ENCODE measurements at places on chromosomes 6 and 20.
A peak's percentile ranks its signal among the peaks of the same experiment; 100 is the strongest.

DNA sequence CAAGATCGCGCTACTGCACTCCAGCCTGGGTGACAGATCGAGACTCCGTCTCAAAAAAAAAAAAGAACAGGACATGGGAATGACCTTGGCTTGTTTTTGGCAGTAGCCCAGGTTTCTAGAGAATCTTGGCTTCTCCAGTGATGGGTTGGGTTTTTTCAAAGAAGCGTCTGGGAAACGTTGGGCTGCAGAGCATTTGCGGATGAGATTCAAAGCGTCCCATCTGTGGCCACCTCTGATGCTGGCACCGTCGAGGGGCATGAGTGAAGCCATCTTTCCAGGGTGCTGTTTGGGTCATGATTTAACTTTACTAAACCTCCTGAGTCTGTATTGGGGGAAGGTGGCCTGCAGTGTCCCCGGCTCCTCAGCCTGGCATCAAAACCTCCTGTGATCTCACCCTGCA is 43.2 kb upstream of the SRF start:
- DNase-seq, result no peak
- H3K36me3 ChIP-seq, result peaks cover 6% of the 10 kb centered on the region
- H3K27ac ChIP-seq, result no peak overlapping the region

DNA sequence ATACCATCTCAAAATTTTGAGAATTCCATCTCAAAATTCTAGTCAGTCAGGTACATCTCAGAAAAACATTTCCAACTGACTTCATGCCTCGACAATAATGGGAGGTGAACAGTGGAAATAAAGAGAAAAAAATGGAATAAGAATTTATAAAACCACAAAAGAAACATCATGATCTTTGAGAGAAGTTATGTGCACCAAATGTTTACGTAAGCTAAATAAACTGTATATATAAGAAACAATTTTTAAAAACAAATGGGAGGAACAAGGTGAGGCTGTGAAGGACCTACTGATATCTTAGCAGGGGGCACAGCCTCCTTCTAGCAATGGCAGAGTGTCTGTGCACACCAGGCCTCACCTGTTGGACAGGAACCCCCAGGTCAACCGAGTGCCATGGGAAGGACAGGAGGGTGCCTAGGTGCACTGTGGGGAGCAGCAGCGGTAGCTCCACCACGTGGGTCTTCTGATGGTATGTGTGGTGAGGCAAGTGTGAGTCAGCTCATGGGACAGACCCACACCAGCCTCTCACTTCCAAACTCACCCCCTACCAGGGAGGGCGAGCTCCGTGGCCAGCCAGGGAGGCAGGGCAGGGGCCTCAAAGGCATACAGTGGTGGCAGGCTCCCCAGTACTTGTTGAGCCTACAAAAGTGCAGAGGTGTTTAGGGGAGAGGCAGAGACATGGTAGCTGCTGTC is 23.2 kb downstream of the DIDO1 start:
- peaks cover 56% of the 10 kb centered on the region for H3K36me3 ChIP-seq
- peaks cover 31% of the 10 kb centered on the region for H3K4me1 ChIP-seq
- H3K4me3 ChIP-seq, result no peak overlapping the region
- no peak overlapping the region for H3K27ac ChIP-seq
- H3K27me3 ChIP-seq, result no peaks in the 10 kb centered on the region
- DNase-seq, result no peak

- peaks cover 25% of the 10 kb centered on the region for H3K4me1 ChIP-seq
- DNase-seq, result no peak
- peaks cover 14% of the 10 kb centered on the region for H3K36me3 ChIP-seq
- H3K27me3 ChIP-seq, result no peaks in the 10 kb centered on the region
- no peak overlapping the region for H3K4me3 ChIP-seq
- H3K27ac ChIP-seq, result no peak overlapping the region
These were observed 2.7 kb upstream of the BTN2A2 start for GRCh38 chr6:26380256-26380655.

GRCh38 chr20:7231303-7231702 is 463.8 kb downstream of the BMP2 start:
- no peak overlapping the region for H3K27ac ChIP-seq
- H3K27me3 ChIP-seq, result no peaks in the 10 kb centered on the region
- no peak overlapping the region for H3K4me3 ChIP-seq
- H3K4me1 ChIP-seq, result no peaks in the 10 kb centered on the region
- no peaks in the 10 kb centered on the region for H3K36me3 ChIP-seq

GRCh38 chr6:15247500-15248450 is 1.9 kb downstream of the JARID2 start:
- H3K4me1 ChIP-seq, result peaks cover 22% of the 10 kb centered on the region
- DNase-seq, result peak; percentile 58
- peak overlapping the region; percentile 98 for H3K27ac ChIP-seq
- no peaks in the 10 kb centered on the region for H3K36me3 ChIP-seq
- H3K27me3 ChIP-seq, result no peaks in the 10 kb centered on the region
- H3K4me3 ChIP-seq, result peak overlapping the region; percentile 89

DNA sequence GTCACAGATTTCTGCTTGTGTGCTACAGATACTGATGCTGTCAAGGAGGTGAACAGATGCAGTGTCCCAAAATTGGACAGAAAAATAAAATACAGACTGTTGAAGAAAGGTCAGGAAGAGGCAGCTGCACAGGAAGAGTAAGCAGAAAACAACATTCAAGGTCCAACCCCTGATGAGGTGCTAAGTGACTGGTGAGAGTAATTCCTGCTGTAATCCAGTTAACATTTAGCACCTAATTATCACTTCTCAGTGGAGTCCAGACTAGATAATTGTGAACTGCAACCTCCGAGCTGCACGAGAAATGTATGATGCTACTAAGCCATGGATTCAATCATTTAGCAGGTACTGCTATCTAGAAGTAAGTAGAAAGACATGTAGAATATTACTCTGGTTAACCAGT is 36.3 kb upstream of the NRSN1 start:
- H3K36me3 ChIP-seq, result no peaks in the 10 kb centered on the region
- DNase-seq, result no peak
- H3K27ac ChIP-seq, result no peak overlapping the region
- no peaks in the 10 kb centered on the region for H3K27me3 ChIP-seq
